CD4-positive, CD25-positive, alpha-beta regulatory T cell (primary cell): ENCODE measurements at places on chromosomes 5 and 9. TPM values are rescaled to one million over a fixed set of nuclear protein-coding genes. Genes with fewer than 3 reads are reported as not detected.

Gene C7
- not detected for total RNA-seq

Gene ARSI
- not detected for total RNA-seq

Gene IDNK
- 9.1 TPM for total RNA-seq

Gene FCN2
- not detected for total RNA-seq

Gene CBY3
- total RNA-seq, result not detected

Gene RNF180
- total RNA-seq, result not detected

Gene BARX1
- not detected for total RNA-seq

DNA sequence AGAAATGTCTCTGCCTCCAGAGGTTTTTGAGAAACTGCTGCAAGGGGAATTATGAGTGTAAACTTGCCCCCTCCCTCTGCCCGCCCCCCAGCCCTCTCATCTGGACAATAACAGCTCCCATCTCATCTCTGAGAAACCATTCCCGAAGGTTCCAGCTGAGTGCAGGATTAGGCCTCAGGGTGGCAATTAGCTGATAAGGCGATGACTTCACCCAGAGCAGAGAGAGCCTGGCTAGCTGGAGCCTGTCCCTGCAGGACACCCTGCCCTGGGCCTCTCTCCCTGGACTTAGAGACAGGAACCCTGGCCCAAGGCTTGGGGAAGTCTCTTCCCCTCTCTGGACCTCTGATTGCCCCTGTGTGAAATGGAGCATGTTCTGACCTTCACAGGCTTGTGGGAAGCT lies 45.7 kb upstream of the HAND1 start:
- no peak overlapping the region for H3K27ac ChIP-seq
- no peaks in the 10 kb centered on the region for H3K36me3 ChIP-seq
- H3K4me3 ChIP-seq, result no peak overlapping the region
- no peaks in the 10 kb centered on the region for H3K4me1 ChIP-seq

- H3K4me1 ChIP-seq, result peaks cover 73% of the 10 kb centered on the region
- peak overlapping the region; percentile 100 for H3K27ac ChIP-seq
- peak overlapping the region; percentile 97 for H3K4me3 ChIP-seq
Measured at GRCh38 chr5:134223406-134224248, 2.2 kb downstream of the PPP2CA start.

DNA sequence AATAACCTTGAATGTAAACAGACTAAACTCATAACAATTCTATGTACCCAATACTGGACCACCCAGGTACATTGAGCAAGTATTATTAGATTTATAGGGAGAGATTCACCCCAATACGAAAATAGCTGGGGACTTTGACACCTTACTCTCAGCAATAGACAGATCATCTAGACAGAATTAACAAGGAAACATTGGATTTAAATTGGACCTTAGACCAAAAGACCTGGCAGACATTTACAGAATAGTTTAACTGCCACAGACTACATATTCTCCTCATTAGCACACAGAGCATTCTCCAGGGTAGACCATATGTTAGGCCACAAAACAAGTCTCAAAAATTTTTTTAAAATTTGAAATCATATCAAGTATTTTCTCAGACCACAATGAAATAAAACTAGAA lies 397.4 kb downstream of the PIK3R1 start:
- no peak overlapping the region for H3K27ac ChIP-seq
- no peak for DNase-seq
- peaks cover 2% of the 10 kb centered on the region for H3K27me3 ChIP-seq
- H3K4me1 ChIP-seq, result no peaks in the 10 kb centered on the region
- H3K36me3 ChIP-seq, result no peaks in the 10 kb centered on the region

- H3K27me3 ChIP-seq, result peaks cover 2% of the 10 kb centered on the region
- H3K4me3 ChIP-seq, result no peak overlapping the region
- no peak for DNase-seq
- no peak overlapping the region for H3K27ac ChIP-seq
- H3K36me3 ChIP-seq, result no peaks in the 10 kb centered on the region
- no peaks in the 10 kb centered on the region for H3K4me1 ChIP-seq
Measured at GRCh38 chr5:35543408-35543807, 74.3 kb upstream of the SPEF2 start.

DNA sequence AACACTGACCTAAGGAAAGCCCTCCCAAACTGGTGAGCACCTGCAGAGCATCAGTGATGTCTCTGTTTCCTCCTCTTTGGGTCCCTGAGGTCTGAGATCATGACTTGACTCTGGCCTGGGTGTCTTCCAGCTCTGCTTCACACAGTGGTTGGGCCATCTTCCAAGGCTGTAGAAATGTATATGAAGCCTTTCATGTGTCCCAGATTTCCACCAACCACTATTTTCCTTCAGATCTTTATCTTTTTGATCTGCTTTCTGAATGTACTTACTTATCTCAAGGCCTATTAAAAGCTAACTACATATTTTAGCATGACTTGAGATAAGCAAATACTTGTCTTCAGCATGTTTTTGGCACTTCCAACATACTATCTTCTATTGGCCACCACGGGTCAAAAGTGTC lies 47.1 kb downstream of the PRELID2 start:
- H3K27ac ChIP-seq, result no peak overlapping the region
- H3K4me3 ChIP-seq, result no peak overlapping the region
- no peaks in the 10 kb centered on the region for H3K27me3 ChIP-seq
- DNase-seq, result no peak
- no peaks in the 10 kb centered on the region for H3K4me1 ChIP-seq

- no peak overlapping the region for H3K27ac ChIP-seq
- no peak for DNase-seq
- peaks cover 52% of the 10 kb centered on the region for H3K36me3 ChIP-seq
- no peak overlapping the region for H3K4me3 ChIP-seq
Measured at GRCh38 chr5:168553377-168554130, 24.4 kb downstream of the FBLL1 start.

DNA sequence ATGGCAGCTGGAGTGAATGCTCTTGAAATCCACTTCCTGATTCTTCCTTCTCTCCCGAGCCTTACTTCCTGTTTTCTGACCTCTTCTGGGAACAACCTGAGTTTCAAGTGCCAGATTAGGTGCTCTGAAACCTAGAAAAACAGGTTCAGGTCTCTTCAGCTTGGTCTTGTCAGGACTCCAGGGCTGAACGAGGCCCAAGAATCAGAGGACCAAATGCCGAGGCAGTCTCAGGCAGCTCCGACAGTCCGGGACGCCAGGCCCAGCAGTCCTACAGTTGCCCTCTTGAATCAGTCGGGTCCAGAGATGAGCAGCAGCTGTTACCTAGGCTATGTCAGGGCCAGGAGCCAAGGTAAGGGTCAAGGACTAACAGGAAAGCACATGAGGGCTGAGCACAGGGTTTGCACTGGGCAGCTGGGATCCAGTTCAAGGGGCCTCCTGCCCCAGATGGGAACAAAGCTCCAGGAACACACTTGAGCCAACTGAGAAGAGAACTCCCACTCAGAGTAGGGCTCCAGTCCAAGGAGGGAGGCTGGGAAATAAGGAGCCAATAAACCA lies 38.3 kb upstream of the ADRA1B start:
- no peaks in the 10 kb centered on the region for H3K27me3 ChIP-seq
- H3K36me3 ChIP-seq, result no peaks in the 10 kb centered on the region
- no peak overlapping the region for H3K4me3 ChIP-seq
- no peak for DNase-seq
- no peak overlapping the region for H3K27ac ChIP-seq
- H3K4me1 ChIP-seq, result no peaks in the 10 kb centered on the region

GRCh38 chr5:132049093-132049492 lies 11.4 kb upstream of the IL3 start:
- no peaks in the 10 kb centered on the region for H3K27me3 ChIP-seq
- no peak overlapping the region for H3K4me3 ChIP-seq
- no peaks in the 10 kb centered on the region for H3K36me3 ChIP-seq
- H3K4me1 ChIP-seq, result no peaks in the 10 kb centered on the region
- no peak overlapping the region for H3K27ac ChIP-seq
- no peak for DNase-seq

DNA sequence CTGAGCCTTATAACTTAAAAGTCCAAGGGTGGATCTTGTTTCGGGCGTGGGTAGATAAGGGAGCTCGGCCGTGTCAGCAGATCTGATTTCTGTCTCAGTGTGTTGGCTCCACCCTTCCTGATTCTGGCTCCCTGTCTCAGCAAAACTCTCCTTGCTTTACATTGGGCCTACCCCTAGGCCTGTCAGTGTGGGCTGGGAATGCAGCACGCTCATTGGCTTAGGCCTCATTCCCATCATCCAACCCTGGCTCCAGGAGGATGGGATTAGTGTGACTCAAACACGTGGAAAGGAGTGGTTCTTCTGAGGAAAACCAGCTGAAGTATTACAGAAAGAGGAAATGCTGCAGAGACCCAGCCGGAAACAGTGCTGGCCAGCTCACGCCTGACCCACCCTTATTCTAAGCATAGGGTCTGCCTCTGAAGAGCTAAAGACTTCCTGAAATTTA lies 59.9 kb downstream of the ZFAND5 start:
- H3K27me3 ChIP-seq, result no peaks in the 10 kb centered on the region
- H3K27ac ChIP-seq, result peak overlapping the region; percentile 37
- peaks cover 24% of the 10 kb centered on the region for H3K4me1 ChIP-seq

DNA sequence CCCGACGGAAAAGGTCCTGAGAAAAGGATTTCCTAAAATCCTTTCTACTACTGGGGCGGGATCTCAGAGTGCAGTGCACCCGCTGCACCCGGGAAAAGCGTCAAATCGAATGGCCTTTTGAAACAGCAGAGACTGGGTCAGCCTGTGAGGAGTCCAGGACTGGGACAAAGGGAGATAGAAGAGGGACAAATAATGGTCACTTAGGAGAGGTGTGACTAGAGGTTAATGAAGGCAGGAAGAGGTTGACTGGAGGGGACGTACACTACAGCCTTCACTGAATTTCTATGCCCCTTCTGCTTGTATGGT lies 1.5 kb downstream of the PLPPR1 start:
- no peak overlapping the region for H3K27ac ChIP-seq

DNA sequence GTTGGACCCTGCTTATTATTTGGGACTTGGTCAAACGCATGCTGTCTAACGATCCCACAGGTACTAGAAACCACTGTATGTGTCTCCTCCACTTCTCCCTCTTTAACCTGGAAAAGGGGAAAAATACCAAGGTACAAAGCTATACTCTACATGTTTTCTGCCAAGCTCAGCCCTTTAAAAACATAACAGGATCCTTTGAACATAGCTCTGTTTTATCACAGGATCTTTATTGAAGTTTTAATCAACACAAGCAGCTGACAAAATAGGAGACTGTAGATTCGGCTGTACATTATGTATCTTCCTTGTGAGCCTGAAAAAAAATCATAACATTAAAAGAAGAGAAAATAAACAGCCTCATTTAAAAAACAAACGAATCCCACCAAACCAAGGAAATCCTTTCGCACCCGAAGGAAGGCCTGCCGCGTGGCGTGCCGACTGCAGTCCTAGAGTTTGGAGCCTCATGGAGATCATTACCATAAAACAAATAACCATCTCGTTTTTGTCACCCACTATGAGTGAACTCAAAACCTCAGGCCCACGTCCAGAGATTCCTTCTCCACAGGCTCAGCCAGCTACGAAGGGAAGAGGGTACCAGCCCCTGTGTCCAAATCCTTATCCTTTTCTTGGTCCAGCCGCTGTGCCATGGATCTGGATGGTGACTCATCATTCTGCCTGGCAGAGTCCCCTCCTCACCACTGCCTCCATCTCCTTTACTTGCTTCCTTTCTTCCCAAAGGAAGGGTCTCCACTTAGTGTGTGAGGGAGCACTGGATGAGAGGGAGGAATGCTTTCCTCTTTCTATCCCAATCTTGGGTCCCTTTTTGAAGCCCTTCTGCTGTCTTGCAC lies 651.1 kb downstream of the CCDC171 start:
- H3K27me3 ChIP-seq, result no peaks in the 10 kb centered on the region
- no peak overlapping the region for H3K27ac ChIP-seq
- no peak overlapping the region for H3K4me3 ChIP-seq
- no peaks in the 10 kb centered on the region for H3K36me3 ChIP-seq
- DNase-seq, result no peak

- H3K27ac ChIP-seq, result no peak overlapping the region
- DNase-seq, result no peak
- no peaks in the 10 kb centered on the region for H3K27me3 ChIP-seq
- H3K4me1 ChIP-seq, result no peaks in the 10 kb centered on the region
- no peaks in the 10 kb centered on the region for H3K36me3 ChIP-seq
Measured at GRCh38 chr9:27440888-27441740, 83.0 kb upstream of the IFNK start.

GRCh38 chr9:117435630-117436261 lies 20.9 kb upstream of the ASTN2 start:
- DNase-seq, result no peak
- no peaks in the 10 kb centered on the region for H3K36me3 ChIP-seq
- no peaks in the 10 kb centered on the region for H3K4me1 ChIP-seq
- H3K27me3 ChIP-seq, result no peaks in the 10 kb centered on the region
- H3K27ac ChIP-seq, result no peak overlapping the region

GRCh38 chr5:74161170-74161569 lies 479.4 kb downstream of the ENC1 start:
- H3K27ac ChIP-seq, result no peak overlapping the region
- no peak for DNase-seq
- no peaks in the 10 kb centered on the region for H3K36me3 ChIP-seq
- H3K4me1 ChIP-seq, result no peaks in the 10 kb centered on the region

DNA sequence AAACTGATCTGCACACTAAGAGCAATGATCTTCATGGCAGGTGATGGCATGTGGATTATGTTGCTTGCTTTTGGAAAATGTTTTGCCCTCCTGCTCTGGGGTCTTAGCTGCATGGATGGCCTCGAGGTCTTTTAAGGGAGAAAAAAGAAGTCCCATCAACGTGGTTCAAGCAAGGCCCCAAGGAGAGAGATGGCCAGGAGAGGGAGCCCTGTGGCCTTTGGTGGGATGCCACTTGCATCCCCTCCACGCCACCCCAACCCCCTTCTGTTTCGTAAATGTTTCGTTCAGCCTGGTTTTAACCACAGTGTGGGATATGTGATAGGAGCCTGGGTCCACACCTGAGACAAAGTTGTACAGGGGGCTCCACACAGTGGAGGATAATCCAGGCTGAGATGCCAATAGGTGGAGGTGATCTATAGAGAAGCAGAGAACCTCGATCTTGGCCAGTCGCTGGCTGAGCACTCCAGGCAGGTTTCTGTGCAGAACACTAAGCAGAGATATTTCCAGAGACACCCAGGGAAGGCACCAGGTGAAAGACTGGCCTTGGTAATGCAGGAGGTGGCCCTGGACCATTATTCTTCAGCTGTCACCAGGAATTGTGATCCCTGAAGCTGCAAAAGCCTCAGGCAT lies 25.8 kb upstream of the FRRS1L start:
- no peaks in the 10 kb centered on the region for H3K27me3 ChIP-seq
- no peaks in the 10 kb centered on the region for H3K36me3 ChIP-seq
- no peaks in the 10 kb centered on the region for H3K4me1 ChIP-seq
- H3K27ac ChIP-seq, result no peak overlapping the region
- no peak for DNase-seq
- H3K4me3 ChIP-seq, result no peak overlapping the region

DNA sequence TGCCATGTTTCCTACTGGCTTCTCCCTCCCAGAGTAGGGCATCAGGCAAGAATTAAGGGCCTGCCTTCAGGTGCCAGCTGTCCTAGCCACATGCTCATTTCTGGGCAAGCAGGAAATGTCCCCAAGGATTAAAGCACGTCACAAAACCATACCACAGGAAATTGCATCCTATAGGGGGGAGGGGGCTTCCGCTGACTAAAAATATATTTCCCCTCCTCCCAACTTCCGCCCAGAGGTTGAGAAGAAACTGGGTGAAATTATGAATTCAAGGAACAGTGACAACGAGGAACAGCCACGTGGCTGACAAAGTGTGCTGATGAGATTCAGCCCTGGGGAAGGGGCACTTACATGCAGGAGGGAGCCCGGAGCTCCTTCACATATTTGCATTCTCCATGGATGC lies 4.1 kb downstream of the HBEGF start:
- DNase-seq, result peak; percentile 87
- peaks cover 1% of the 10 kb centered on the region for H3K27me3 ChIP-seq
- H3K36me3 ChIP-seq, result no peaks in the 10 kb centered on the region
- peaks cover 28% of the 10 kb centered on the region for H3K4me1 ChIP-seq
- no peak overlapping the region for H3K27ac ChIP-seq

GRCh38 chr5:169637085-169637548 lies at the start of gene DOCK2:
Gene DOCK2, plus strand, starts transcription at chr5:169637275. Its CDS starts 52 bp downstream, at chr5:169637327.
- H3K27ac ChIP-seq, result peak within 1 kb of the TSS; percentile 87
- H3K27me3 ChIP-seq, result no peaks in the 10 kb centered on the region
- H3K4me1 ChIP-seq, result peaks cover 43% of the 10 kb centered on the region
- DNase-seq, result peak; percentile 85
- peak within 1 kb of the TSS; percentile 82 for H3K4me3 ChIP-seq
